ENCODE measurements at places on chromosomes 6 and 20.
A peak's percentile ranks its signal among the peaks of the same experiment; 100 is the strongest.

DNA sequence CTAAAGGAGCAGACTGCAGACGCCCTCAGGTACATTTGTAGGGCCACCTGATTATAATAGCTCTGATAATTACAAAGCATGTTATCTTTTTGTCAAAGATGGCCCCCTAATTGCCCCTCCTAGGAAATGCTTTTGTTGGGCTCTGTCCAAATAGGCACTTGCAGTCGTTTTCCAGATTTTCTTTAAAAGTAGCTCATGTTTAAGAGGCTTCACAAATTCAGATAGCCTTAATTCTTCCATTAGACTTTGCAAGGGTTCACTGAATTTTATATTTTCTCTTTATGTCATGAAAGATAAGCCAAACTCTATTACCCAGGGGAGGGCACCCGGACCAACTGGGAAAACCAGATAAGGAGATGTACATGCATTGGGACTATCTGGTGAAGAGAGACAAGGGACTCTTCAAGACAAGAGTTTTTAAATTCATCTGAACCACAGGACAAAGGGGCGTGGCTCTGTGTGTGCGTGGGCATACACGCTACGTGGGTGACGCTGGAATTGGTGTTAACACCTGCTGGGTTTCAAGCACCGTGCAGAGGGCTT lies 95.6 kb downstream of the TOX2 start:
- DNase-seq: no peak

DNA sequence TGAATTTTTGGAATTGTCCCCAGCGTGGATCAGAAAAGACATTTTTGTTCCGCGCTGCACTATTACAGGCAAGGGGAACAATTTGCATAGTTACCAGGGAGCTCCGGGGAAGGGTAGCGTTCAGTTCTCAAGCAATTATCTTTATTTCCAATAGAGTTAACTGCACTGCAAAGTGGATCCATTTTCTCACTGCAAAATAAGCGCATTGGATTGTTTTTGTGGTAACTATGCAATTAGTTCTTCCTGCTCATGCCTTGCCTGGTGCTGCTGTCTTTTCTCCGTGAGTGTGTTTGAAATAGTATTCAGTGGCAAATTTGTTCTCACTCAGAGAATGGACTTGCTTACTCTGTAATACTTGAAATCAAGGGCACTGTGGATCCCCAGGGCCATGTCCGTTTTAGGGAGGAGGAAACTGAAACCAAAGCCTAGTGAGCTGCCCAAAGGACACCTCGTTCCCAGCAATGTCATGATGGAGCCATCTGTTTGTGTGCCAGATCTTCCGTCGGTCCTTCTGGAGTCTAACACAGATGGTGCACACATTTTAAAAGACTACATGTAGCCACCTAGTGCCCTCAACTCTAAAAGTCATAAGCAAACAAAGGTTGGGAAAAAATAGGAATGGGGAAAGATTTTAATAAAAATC lies 7.4 kb upstream of the PCK1 start:
- DNase-seq: no peak

GRCh38 chr20:47818996-47819609 lies 33.8 kb upstream of the SULF2 start:
- no peak for DNase-seq

GRCh38 chr6:116476002-116476678 lies 15.0 kb downstream of the CALHM6 start:
- DNase-seq: peak; percentile 13

- no peak for DNase-seq
These were observed 364.1 kb downstream of the ARHGAP18 start for GRCh38 chr6:129345890-129346289.

DNA sequence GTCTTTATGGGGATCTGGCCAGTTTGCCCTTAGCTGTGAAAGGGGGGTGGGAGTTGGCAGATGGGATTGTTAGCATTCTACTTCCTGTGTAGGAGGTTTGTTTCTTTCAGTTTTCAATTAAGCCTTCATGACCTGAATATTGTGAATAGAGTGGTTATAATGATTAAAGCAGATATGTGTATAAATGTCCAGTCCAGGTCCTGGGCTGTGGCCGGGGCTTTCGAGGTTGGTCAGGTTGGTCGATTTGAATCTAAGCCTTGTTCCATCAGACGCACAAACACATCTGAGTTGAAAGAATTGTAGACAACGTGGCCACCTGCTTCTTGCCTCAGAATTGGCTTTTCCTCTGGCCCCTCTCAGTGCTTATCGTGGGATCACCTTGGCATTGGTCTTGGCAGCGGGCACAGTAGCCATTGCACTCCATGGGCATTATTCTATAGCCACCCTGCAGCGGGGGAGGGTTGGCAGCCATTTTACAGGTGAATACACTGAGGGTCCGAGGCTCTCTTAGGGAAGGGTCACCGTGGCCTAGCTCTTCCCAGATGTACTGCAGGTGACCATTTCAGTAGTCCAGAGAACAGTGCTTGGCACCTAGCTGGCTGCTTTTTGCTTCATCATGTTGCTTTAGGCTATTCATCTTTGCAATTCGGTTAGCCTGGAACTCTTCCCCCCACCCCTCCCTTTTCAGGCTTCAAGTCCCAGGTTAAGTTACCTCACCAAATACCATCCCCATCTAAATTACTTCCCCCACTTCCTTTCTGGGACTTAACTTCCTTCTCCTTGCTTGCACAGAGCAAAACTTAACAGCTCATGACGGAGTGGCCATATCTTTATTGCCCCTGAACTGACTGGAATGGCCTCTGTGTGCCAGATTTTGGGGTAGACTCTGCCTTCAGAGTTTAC lies 1.1 kb downstream of the RNF114 start:
- no peak for DNase-seq

DNA sequence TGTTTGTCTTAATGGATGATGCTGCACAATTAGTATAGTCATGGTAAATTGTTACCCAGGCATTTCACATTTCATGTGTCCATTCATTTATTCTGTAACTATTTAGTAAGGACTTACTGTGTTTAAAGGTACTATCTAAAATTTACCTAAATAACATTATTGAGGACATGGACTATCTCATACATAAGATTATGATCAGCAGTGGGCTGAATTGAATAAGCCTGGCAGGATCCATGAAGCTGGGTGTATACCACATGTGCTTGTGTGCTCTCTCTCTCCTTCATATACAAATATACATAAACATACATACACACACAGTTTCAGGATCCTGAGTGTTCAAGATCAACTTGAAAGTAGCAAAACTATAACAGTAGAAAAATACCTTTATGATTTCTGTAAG lies 595.4 kb downstream of the EPM2A start:
- no peak for DNase-seq

- no peak for DNase-seq
These were observed 1196.7 kb upstream of the CITED2 start for GRCh38 chr6:140571145-140571544.

- no peak for DNase-seq
These were observed 26.2 kb downstream of the CDYL start for GRCh38 chr6:4802312-4802935.

DNA sequence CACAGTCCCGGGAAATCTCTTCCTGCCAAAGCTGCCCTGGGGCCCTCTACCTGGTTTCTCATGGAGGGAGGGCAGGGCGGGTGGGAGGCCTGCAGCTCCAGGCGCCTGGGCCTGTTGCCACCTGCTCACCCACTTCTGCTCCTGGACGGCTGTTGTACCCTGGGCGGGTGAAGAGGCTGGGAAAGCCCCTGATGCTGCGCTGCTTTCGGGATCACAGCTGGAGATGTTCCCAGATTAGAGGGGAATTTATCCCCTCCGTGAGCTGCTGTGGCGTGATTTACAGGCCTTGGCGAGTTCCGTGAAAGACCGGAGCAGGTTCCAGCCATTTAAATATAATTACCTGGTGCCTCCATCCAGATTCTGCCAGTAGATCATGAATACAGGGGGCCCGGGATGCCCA lies 12.3 kb upstream of the VSTM2L start:
- DNase-seq: no peak

- DNase-seq: no peak
These were observed 48.0 kb downstream of the NFATC2 start for GRCh38 chr20:51494241-51495110.

GRCh38 chr6:32903952-32904351 lies 36.9 kb downstream of the HLA-DMB start:
- no peak for DNase-seq

DNA sequence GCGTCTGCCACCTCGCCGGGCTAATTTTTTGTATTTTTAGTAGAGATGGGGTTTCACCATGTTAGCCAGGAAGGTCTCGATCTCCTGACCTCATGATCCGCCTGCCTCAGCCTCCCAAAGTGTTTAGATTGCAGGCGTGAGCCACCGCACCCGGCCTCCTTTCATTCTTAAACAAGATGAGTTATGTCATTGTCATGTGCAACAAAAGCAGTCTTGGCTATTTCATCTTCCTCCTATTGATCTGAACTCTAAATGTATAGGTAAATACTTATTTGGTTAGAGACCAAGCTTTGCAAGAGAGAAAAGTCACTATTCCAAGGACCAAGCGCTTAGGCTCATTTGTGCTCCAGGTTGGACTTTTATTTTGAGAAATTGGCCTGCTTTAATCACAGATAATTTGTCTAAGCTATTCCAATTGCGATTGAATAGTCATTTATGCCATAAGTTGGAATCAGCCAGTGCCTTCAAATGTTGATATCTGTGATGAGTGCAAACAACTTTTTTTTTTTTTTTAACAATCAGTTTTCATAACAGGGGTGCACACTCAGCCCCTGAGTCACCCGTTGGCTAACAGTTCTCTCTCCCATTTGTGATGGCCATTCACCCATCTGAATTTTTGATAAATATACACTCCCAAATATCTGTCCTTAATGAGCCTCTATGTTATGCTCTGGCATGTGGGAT lies 167.3 kb downstream of the BCAS1 start:
- DNase-seq: no peak

GRCh38 chr20:64154590-64155257 lies 9.5 kb upstream of the MYT1 start:
- DNase-seq: no peak

DNA sequence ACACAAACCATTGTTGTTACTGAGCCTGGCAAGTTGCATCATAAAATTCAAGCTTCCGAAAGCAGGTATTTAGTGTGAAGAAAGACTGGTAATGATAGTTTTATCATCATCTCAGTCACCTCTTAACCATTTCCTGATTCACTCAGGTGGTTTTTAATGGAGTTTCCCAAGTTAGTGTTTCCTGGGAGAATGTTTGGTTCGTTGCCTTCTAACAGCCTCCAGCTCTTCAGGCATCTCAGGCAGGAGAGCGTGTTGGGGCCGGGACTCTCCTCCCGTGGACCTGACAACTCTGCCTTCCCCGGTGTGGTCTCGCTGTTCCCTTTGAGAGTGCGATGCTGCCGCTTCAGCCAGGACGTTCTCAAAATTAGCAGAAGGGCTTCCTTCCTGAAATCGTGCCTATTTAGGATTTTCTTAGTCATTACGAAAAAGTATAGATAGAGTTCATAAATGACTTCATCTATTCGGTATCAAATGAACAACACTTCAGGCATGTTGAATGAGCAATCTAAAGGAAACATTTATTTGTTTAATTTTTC lies 105.0 kb upstream of the QKI start:
- DNase-seq: no peak

GRCh38 chr6:9583753-9584352 lies 831.0 kb downstream of the TFAP2A start:
- DNase-seq: no peak

- DNase-seq: no peak
These were observed 10.7 kb downstream of the MAFB start for GRCh38 chr20:40678286-40678875.

- no peak for DNase-seq
These were observed 18.4 kb upstream of the FAM209A start for GRCh38 chr20:56506103-56506502.

GRCh38 chr6:9647599-9647998 lies 767.3 kb downstream of the TFAP2A start:
- no peak for DNase-seq

GRCh38 chr6:122799916-122800686 lies 11.0 kb downstream of the SMPDL3A start:
- no peak for DNase-seq

DNA sequence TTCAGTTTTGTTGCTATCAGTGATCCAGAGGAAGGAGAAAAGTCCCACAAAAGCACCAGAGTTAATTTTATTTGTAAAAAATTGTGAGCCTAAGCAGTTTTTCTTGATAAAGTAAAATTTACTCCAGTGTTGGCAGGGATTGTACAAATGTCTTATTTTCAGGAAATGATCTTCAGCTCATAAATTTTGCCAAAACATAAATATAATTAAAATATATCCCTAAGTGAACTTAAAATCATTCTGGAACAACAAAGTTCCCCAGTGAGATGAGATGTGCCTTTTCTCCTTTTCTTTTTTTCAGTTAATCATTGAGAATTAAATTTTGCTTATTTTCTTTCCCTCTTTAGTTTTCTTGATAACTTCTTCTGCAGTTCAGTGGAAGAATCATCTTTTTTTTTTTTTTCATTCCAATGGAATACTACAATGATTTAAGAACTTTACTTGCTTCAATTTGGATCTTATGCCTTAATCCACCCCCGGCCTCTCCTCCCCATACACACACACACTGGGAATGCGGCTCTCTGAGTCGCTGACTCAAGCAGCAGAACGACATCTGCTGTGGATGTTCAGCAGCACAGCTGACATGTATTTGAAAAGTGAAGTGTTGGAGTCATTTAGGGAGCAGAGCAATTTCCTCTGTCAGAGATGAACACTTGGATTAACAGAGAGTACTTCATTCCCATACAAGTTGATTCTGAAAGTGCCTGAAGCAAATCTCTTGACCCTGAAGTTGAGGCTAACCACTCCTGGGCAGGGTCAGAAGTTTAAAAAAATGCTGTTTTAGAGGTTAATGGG lies 27.7 kb upstream of the LAMA4 start:
- DNase-seq: no peak

- DNase-seq: no peak
These were observed 140.9 kb downstream of the NCOA3 start for GRCh38 chr20:47642624-47643023.

- DNase-seq: no peak
These were observed 35.3 kb downstream of the EFCAB8 start for GRCh38 chr20:32894026-32894483.

GRCh38 chr6:67640484-67640883 lies 994.6 kb upstream of the ADGRB3 start:
- no peak for DNase-seq

DNA sequence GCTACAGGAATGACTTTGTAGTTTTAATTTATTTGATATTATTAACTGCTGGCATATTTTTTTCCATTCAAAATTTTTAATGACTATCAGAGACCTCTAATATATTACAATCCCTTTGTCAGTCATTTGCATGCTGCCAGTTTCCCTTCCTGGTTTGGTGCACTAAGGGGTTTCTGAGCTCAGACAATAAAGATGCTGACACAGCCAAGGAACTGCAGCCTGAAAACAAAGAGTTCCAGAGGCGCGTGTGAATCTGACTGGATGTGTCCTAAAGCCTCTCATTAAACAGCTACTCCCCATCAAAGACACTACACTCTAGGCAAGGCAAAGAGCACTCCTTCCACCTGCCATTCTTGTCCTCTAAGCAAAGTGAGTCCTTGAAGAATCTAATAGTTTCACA lies 116.8 kb upstream of the DST start:
- no peak for DNase-seq

DNA sequence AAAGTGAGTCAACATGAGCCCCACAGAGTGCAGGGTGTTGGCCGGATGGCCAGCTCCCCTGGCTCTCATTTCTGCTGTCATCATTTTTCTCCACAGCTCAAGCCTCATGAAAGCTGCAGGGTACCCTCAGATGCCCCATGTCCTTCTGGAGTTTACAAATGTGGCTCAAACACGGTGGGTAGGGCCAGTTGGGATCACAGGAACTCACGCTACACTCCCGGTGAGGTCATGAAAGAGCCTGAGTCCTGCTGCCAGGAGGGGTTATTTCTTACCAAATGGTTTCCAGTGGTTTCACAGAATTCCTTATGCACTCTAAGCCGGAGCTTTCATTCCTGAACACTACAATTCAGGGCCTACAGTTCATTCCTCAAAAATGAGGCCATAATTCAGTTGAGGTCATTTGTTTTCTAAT lies 78.7 kb downstream of the TMEM170B start:
- no peak for DNase-seq
